ENCODE measurements at places on chromosomes 5 and 9. TPM values are rescaled to one million over a fixed set of nuclear protein-coding genes. Genes with fewer than 3 reads are reported as not detected.

The TMOD1 gene
- total RNA-seq, result 0.49 TPM

The SLC30A5 gene
- 49.0 TPM for total RNA-seq

The SPATA31A3 gene
- total RNA-seq, result not detected

The SPATA31E1 gene
- total RNA-seq, result 0.09 TPM

The PRR7 gene
- total RNA-seq, result 5.9 TPM

The CHSY3 gene
- 3.6 TPM for total RNA-seq

The FAM169A gene
- total RNA-seq, result 23.5 TPM

The LCN9 gene
- 1.7 TPM for total RNA-seq

The TMEM215 gene
- total RNA-seq, result 0.07 TPM

The ZDHHC12 gene
- total RNA-seq, result 20.7 TPM

The WDR38 gene
- total RNA-seq, result not detected

The PCA3 gene
- total RNA-seq, result not detected

The SPATA31C1 gene
- 0.29 TPM for total RNA-seq

The TARS1 gene
- total RNA-seq, result 119 TPM

The SUB1 gene
- 199 TPM for total RNA-seq

The PCDHB12 gene
- total RNA-seq, result 6.1 TPM

The OR1J2 gene
- total RNA-seq, result not detected

The RNF145 gene
- 88.8 TPM for total RNA-seq

The GHR gene
- 7.9 TPM for total RNA-seq

The PCDHB5 gene
- 6.8 TPM for total RNA-seq

The TIFAB gene
- not detected for total RNA-seq

The ASTN2 gene
- total RNA-seq, result 12.2 TPM

The LPAR1 gene
- total RNA-seq, result 34.3 TPM

The LRRC14B gene
- 0.27 TPM for total RNA-seq

The C5orf46 gene
- total RNA-seq, result 0.59 TPM

The SMIM33 gene
- total RNA-seq, result not detected

The CFAP90 gene
- total RNA-seq, result 0.85 TPM

The PCDH1 gene
- total RNA-seq, result 5.1 TPM

The ANKRD18B gene
- 1.6 TPM for total RNA-seq

The PCDHA1 gene
- not detected for total RNA-seq

The SLC1A1 gene
- total RNA-seq, result 3.5 TPM
